Activated naive CD8-positive, alpha-beta T cell treated with anti-CD3 and anti-CD28 coated beads, Interleukin-2, amount 10 ng/mL, durations not matched to agents 7 days and 5 days (primary cell): ENCODE measurements at places on chromosomes 5 and 9.

GRCh38 chr9:92576175-92576574, 40.4 kb upstream of the ECM2 start:
- no peak for DNase-seq

DNA sequence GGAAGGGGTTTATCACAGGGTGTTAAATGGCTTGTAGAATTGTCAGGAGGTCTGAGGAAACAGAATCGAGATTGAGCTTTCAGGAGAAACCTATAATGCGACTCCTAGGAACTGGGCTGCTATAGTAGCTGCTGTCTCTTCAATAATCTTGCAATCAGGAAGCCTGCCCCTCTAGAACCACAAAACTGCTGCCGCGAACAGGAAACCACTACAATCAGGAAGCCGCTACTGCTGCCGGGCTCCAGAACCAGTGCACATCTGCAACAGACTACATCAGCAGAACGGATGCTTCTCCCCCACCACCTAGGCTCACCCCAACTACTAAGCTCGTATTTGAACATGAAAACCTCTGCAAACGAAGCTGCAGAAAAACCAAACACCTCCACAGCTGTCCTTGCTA, 31.6 kb downstream of the TNFSF8 start:
- DNase-seq = peak; percentile 79

DNA sequence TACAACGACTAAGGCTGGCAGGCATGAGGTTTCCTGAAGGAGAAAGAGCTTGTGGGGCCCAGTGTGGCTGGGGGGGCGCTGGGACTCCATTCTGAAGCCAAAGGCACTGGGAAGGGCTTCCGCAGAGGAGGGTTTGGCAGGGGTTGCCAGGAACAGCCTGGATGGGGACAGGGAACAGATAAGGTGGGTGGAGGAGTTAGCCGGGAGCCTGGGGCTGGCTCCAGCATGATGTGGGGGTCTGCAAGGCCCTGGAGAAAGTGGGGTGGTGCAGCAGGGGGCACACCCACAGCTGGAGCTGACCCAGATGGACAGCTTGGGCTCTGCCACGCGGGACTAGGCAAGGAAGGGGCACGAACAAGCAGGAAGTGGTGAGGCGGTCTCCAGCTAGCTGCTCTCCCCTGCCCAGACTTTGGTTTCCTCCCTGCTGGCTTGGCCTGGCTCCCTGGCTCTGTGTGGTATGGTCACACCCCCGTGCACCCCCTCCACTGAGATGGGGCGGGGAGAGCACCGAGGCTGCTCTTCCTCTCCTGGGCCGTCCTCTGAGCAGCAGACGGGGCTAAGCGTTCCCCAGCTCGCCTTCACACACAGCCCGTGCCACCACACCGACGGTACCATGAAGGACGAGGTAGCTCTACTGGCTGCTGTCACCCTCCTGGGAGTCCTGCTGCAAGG, at the start of gene LTC4S:
Gene LTC4S (plus strand): TSS at position 519 of the 672 bp plus-strand sequence. CDS start 95 bp downstream, at position 614.
- DNase-seq = peak; percentile 69

GRCh38 chr9:26955222-26955903, 849 bp upstream of the IFT74 start:
- no peak for DNase-seq

DNA sequence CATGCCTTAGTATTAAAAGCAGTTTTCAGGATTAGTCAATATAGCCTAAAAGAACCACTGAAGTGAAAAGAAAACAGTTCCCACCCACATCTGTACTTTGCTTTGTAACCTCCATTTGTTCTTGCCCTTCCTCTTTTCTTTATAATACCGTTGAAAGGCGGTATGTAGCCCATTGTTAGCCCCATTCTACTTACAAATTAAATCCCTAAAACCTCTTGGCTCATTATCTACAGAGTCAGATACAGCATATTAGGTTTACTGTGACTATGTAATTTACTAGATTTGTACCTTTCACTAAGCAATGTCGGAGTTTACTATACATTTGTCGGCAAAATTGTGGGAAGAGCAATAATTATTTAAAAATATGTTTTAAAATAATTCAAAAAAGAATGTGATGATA, 17.3 kb downstream of the ALDH1A1 start:
- no peak for DNase-seq

DNA sequence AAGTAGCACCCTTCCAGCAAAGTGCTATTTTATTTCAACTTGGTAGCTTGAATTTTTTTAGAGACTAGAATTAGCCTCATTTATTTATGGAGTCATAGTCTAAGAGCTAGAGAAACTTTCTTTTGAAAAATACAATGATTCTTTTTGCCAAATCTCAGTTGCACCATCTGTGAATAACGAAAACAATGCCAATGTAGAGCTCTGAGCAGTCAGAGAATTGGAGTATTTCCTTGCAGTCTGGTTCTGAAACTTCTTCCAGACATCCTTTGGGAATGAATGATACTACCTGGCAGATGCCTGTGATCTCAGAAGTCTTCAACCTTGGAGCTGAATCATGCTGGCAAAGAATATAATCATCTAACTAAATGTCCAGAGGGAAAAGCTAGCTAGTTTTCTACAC, 511.5 kb upstream of the CYLC2 start:
- no peak for DNase-seq

DNA sequence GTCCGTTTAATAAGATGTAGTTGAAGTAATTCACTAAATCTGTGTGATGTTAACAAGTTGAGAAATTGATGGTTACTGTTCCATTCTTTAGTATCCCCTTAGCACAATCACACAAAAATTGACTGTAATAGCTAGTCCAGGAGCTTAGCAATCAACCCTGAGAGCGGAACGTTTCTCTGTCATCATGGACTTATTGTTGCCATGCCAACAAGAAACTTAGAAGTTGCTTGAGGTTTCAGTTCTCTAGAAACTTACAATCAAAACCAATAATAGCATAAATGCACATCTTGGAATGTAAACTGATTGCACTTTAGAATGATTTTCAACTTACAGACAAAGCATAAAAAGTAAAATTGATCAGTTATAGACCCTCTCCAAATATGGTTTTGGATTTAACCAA, 125.4 kb upstream of the ANKH start:
- no peak for DNase-seq
